ENCODE measurements at places on chromosomes 3 and 15.

GRCh38 chr15:63540449-63540848 is 36.1 kb downstream of the USP3 start:
- DNase-seq, result no peak

- no peak for DNase-seq
These were observed 3.2 kb downstream of the ZXDC start for GRCh38 chr3:126472277-126473006.

- DNase-seq, result no peak
These were observed 3.5 kb upstream of the PIF1 start for GRCh38 chr15:64828985-64829384.

GRCh38 chr3:49867871-49868321 is 1.8 kb downstream of the CAMKV start:
- DNase-seq, result no peak

DNA sequence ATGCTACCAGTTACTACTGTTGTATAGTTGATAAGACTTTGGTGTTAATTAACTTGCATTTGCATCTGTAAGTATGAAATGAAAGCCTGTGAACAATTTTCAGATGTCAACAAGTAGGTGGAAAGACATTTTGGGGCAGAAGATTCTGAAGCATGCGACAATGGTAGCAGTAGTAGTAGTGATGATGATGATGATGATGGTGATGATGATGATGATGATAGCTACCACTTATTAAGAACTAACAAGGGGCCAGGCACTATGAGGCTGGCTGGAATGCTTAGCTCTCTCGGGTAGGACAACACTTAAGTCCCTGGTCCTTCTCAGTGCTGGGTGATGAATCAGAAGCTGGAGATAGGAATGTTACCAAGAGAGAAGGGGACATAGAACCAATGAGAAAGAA is 333.4 kb upstream of the IL12A start:
- no peak for DNase-seq

Measured in cortex of kidney (tissue), 1 donor.